Cardiac muscle cell (in vitro differentiated cells and primary cell): ENCODE measurements at places on chromosomes 13 and 19.

- peak; percentile 35 for DNase-seq
These were observed 158.0 kb downstream of the TM9SF2 start for GRCh38 chr13:99659226-99659625.

GRCh38 chr19:38842439-38843174, 7.2 kb downstream of the HNRNPL start:
- DNase-seq, result no peak

DNA sequence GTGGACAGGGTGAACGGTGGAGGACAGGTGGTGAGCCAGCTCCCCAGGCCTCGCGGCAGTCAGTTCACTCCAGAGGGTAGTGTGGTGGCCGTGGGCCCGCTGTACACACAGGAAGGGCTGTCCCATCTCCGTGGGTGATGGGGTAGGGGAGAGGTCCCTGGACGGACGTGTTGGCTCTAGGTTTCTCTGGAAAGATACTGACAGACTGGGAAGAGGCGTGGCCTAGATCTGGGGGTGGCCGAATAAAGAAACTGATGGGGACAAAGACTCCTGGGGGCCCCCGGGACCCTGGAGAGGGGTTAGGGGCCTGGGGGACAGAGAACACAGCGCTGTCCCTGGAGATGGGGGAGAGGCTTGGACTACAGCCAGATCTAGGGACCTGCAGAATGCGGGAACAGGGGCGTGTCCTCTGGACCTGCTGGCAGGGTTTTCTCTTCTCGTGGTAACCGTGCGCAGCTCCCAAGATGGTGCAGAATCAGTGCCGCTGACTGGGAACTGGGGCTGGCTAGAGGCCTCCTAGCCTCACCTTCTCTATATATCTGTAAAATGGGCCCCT, 4.0 kb upstream of the PRAM1 start:
- no peak for DNase-seq

DNA sequence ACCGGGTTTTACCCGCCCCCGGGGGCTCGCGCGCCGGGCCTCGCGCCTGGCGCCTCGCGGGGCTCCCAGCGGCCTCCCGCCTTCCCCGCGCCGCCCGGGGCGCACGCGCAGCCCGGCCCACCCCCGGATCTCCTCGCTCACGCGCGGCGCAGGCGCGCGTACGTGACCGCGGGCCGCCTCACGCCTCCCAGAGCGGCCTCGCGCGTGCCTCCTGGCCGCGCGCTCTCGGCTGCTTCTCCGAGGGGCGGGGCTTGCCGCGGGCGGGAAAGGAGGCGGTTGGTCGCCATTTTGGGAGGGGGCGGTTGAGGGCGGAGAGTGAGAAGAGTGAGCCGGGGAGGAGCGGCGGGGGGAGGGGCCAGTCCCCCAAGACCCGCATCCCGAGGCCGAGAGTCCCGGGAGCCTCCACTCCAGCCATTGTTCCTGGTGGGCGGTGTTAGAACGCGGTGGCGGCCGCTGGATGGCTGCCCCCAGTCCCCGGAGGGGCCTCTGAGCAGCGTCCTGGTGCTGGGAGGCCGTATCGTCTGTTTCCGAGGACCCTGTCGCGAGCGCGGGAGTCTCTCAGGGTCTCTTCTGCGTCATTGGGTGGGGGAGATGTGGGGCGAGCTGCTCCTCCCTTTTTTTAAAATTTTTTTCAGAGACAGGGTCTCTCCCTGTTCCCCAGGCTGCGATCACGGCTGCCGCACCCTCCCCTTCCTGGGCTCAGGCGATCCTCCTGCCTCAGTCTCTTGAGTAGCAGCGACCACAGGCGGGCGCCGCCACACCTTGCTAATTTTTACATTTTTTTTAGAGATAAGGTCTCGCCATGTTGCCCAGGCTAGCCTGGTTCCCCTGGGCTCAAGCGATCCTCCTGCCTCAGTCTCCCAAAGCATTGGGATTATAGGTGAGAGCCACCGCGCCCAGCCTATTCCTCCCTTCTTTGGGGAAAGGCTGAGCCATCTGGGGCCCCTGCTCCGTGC, at the start of gene ZNF541:
Gene ZNF541, minus strand, starts transcription at position 78 of the 956 bp plus-strand sequence. CDS start 17,292 bp downstream, outside the sequence.
- DNase-seq, result no peak

GRCh38 chr13:28498481-28499115, 3.7 kb upstream of the FLT1 start:
- no peak for DNase-seq

DNA sequence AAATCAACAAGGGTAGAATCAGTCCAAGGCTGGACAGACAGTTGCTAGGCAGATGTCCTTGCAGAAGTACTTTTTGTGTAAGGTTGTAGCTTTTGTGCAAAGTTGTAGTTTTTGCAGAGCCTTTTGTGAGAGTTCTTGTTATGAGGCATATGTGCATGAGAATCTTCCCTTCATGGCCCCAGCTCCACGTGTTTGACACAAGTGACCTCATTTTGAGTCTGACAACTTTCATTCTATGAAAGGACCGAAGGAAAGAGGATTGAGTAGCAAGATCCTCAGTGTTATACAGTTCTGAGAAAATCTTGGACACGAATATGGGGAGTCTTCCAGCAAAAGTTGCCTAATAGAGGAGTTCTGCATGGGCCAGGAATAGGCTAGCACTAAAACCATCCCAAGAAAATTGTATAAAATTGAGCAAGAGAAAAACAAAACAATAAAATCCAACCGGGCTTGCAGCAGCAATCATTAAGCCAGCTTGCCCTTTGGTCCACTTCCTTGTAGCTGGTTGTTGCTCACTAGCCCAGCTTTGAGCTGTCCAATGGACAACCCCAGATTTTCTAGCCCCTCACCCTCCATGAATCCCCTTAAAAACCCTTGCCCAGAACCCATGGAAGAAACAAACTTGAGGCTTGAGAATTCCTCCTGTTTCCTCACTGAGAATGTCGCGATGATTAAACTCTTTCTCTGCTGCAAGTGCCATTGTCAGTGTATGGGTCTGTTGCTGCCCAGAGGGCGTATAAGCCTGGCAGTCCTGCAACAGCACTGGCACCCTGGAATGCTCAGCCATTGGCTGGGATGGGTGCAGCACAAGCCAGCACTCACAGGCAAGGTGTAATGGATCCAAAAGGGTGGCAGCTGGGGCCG, 6.5 kb downstream of the EPSTI1 start:
- DNase-seq, result no peak

DNA sequence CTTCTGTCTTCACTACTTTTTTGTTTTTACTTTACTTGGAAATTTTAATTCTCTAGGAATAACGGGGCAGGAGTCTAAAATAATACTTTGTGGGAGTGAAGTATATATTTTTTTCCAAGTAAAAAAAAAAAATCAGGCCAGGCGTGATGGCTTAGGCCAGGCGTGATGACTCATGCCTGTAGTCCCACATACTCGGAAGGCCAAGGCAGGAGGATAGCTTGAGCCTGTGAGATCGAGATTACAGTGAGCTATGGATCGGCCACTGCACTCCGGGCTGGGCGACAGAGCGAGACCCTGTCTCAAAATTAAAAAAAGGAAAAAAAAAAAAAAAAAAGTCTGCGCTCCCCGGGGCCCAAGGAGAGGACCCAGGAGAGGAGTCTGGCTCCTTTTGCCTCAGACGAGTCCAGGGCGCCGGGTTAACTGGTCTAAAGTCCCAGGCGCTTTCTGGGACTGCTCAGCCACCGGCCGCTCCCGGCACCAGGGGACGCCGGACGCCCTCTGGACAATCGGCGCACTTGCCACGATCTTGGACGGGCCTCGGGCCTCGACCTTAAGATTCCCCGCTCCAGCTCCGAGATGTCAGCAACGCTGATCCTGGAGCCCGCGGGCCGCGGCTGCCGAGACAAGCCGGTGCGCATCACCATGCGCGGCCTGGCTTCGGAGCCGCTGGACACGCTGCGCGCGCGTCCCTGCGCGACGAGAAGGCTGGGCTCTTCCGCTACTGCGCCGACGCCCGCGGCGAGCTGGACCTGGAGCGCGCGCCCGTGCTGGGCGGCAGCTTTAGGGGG, 2.7 kb upstream of the ZFP82 start:
- DNase-seq, result peak; percentile 75

- DNase-seq, result no peak
These were observed 267.9 kb downstream of the LMO7 start for GRCh38 chr13:75904012-75904411.

GRCh38 chr13:98335721-98336120, 158.7 kb upstream of the RNF113B start:
- no peak for DNase-seq

- peak; percentile 11 for DNase-seq
These were observed 427.0 kb downstream of the UQCRFS1 start for GRCh38 chr19:28785971-28786370.

GRCh38 chr13:72204291-72204690, 337.3 kb upstream of the DACH1 start:
- no peak for DNase-seq

GRCh38 chr13:40490086-40490758, 176.2 kb downstream of the FOXO1 start:
- DNase-seq, result no peak

DNA sequence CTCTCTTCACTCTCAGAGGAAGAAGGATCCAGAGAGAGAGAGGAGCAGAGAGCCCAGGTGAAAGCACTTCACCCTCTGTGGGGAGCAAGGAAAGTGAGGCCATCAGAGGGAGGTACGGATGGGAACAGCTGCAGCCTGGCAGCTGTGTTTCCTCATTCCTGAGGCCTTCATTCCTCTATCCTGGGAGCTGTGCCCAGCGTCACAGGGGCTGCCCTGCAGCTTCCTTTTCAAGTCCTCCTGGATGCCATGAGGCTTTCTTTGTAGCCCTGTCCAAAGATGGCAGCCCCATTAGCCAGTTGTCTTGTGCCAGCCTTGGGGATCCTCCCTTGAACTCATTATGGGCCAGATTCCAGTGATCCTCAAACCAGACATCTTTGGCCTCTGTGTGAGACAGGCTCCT, 76.8 kb upstream of the PCDH8 start:
- DNase-seq, result no peak

DNA sequence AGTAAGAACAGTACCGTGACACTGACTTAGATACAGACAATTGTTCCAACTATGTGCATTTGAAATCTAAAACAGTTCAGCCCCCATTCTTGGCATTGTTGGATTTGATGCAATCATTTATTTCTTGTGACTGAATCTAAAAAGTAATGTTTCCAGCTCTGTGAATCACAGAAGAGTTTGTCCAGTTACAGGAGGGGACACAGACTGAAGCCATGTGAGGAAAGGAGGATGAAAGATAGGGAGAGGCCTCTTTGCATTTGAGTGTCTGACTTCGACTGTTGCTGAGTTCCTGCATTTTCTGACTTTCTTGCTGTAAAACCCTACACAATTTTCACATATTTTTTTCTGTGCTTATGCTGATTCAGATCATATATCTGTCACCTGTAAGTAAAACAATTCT, 179.3 kb upstream of the PCDH17 start:
- DNase-seq, result no peak

- no peak for DNase-seq
These were observed 383.8 kb downstream of the DLEU7 start for GRCh38 chr13:50459658-50460057.

DNA sequence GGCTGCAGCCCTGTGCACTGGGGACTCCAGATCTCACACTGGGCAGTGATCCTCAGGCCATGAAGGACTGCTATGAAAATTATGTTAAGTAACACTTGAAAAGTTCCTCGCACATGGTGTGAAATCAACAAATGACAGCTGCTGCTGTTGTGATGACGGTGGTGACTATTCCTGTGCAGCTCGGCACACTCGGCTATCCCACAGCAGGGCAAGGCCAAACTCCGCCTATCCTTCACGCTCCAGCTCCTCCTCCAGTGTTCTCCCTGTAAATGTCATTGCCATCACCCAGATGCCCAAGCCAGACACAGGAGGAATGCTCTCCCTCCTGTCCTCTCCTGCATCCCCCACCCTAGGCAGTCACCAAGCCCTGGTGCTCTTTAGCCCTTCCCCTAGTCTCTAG, 31.3 kb downstream of the GRIK5 start:
- no peak for DNase-seq

DNA sequence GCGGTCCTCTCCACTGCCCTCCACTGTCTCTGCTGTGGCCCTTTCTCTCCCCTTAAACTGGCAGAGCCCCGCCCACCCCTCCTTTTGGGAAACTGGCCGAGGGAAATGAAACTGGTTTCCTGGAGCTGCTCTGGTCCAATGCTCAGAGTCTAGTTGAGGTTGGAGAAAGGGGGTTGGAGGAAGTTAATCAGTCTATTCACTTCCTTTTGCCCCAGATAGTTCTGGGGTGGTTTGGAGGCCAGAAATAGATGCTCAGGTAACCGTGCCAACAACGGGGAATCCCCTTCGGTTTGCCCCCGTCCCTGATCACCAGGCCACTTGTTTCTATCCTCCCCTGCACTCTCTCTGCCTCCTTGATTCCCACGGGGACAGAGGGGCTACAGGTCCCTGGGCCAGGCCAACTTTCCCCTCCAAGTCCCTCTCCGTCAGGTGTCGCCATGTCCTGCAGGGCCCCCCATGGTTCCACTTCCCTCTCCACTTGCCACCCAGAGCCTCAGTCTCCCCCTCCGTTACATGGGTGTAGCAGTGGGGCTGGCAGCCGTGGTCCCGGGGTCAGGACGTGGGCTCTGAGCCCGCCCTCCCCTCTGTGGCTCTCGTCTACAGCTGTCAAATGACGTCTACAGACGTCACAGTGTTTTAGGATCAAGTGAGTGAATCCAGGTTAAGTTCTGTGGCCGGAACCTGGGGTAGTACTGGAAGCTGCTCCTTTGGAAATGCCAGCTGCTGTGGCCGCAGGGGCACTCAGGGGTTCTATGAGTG, at the start of gene IL4I1:
Gene IL4I1, minus strand, starts transcription at position 25 of the 759 bp plus-strand sequence. CDS start 727 bp downstream, outside the sequence.
- peak; percentile 41 for DNase-seq

GRCh38 chr19:39968789-39969188, 2.2 kb upstream of the PSMC4 start:
- no peak for DNase-seq

DNA sequence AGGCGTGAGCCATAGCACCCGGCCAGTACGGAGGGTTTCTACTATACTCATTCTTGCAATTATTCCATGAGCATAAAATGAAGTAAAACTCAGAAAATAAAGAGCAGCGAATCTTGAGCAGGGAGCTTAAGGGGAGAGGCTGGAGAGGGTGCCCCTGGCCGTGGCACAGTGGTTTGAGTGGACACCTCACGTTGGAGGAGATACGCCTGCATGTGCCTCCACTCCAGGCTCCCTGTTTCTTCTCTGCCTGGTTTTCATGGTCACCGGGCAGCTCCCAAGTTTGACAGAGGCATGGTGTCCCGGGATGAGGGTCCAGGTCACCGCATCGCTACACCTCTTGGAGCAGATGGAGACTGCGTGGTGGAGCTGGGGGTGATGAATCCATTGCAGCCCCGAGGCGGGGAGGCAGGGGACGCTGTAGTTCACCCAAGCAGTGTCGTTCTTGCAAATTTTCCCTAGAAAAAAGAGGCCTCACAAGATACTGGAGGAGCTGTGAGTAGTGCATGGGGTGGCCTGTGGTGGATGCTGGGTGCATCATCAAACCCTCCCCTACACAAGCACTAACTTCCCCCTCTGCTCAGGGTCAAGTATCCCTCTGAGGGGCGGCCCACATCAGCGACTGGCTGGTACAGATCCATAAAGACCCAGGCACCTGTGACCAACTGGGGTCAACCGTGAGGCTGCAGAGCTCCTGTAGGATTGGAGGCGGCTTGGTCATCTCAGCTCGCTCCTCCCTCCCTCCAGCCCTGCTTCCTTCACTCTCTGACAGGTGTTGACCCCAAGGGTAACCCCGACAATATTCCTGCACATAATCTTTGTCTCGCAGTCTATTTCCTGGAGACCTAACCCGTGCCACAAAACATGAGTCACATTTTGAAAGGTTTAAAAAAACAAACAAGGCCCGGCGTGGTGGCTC, 3.6 kb upstream of the MIER2 start:
- DNase-seq, result no peak

GRCh38 chr13:79403113-79403512, 2.9 kb downstream of the RBM26 start:
- no peak for DNase-seq
